ENCODE measurements at places on chromosomes 2 and 18. TPM values are rescaled to one million over a fixed set of nuclear protein-coding genes. Genes with fewer than 3 reads are reported as not detected.

The PRSS56 gene
- 0.82 TPM for total RNA-seq

The MC5R gene
- total RNA-seq, result not detected

- no peak for DNase-seq
These were observed 66.1 kb downstream of the GYPC start for GRCh38 chr2:126722081-126722480.

- DNase-seq, result no peak
These were observed 170.4 kb downstream of the C1D start for GRCh38 chr2:67892339-67892846.

DNA sequence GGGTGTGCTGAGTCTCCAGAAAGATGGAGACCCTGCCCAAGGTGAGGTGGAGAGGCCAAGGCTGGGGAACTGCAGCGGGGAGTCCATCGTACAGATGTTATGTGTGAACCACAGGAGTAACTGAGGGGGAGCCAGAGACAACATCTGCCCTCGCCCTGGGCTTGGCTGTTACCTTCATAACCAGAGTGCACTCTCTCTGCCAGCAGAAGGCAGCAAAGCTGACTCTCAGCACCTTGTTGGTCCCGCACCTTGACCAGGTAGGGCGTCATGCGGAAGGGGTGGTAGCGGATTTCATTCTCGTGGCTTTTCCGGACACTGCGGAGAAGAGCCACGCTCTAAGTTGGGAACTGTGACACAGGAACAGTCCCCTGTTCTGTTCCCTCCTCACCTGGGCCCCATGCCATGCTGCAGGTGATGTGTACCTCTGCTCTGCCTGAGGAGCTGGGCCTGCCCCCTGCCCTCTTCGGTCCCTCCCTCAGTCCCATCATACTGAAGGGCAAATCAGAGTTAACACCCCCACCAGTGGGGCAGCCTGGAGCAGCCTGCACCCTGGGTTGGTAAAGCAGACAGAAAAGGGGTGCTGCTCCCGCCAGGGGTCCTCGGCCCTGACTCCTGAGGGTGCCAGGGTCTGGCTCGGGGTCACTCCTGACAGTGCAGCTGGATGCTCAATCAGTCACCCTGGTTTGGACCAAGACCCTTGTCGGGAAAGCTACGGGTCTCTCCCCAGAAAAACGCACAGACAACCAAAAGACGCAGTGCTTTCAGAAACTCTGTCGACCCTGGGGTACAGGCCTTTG is 20.3 kb downstream of the PER2 start:
- no peak for DNase-seq

- DNase-seq, result no peak
These were observed 732.9 kb upstream of the VRK2 start for GRCh38 chr2:57313678-57314077.

DNA sequence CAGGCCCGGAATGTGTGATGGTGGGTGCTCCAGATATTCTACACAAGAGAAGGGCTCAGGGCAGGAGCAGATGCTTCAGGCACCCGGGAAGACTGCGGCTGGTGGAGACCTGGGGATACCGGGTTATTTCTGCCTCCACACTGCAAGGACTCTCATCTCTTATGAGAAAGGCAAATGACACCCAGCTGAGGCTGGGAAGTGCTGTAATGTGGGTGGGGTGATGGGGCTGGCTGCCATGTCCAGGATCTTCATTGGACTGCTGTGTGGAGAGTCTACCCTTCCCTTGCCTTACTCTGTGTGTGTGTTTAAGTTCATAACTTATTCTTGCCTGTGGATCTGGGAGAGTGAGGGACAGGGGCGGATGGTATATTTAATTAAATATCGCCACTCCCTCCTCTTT is 124.1 kb downstream of the KLHL29 start:
- no peak for DNase-seq

GRCh38 chr18:7786569-7786968 is 219.5 kb downstream of the PTPRM start:
- DNase-seq, result no peak

GRCh38 chr18:78330766-78331165 is 648.9 kb upstream of the SALL3 start:
- no peak for DNase-seq

- peak; percentile 77 for DNase-seq
These were observed 37.0 kb upstream of the TMEM18 start for GRCh38 chr2:714005-714741.

DNA sequence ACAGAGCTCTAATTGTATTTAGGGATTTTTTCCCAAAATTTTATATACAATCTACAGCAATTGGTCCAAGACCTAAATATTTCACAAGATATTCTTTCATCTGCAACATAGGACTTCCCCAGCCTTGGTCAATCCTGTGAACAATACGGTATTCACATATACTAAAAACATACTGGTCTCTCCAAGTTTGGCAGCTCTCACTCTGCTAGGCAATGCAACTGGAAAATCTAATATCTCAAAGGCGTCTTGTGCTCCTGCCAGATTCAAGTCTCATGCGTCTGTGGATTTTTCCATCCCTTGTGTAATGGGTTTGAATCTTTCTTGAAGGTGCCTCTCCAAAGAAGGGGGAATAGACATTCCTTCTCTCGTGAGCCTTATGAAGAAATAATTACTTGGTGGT is 27.4 kb upstream of the MBOAT2 start:
- DNase-seq, result peak; percentile 29

DNA sequence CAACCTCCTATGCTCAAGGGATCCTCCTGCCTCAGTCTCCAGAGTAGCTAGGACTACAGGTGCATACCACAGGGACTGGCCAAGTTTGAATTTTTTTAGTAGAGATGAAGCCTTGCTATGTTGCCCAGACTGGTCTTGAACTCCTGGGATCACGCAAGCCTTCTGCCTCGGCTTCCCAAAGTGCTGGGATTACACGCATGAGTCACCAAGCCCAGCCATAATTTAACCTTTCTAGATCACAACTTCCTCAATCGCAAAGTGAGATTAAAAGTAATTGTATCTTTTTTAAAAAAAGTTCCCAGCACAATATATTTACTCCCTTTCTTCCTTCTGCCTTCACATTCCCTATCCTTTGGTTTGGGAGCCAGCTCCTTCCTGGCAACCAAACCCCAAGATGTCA is 5.8 kb upstream of the PPP1CB start:
- DNase-seq, result no peak

DNA sequence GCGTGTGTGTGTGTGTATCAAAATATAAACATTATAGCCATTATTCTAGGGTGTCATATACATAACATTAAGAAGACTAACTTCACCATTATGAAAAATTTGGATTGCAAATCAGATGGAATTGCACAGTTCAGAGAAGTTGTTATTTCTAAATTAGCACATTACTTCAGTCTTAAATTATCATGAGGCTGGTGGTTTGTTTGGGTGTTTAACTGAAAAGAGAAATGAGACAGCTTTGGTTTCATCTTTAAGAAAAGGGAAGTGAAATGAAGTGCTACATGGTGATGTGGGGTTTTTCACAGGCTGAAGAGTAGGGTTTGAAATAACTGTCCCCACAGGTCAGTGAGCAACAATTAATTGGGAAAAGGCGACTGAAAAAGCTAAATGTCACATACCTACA is 161.2 kb upstream of the XIRP2 start:
- DNase-seq, result no peak

DNA sequence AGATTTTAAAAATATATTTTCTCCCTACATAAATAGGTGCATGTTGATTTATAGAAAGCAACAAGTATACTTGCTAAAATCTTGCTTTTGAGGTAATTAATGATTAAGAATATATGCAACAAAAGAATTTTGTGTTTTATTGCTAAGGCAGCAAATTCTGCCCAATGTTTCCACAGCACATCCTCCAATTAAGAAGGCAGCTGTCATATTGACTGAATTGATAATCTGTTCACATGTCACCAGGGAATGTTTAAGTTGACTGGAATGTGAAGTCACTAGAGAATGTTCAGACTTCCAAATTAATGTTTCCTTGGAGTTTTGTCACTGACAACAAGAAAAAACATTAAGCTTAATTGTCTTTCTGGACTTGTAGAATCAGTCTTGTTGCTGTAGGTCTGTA is 1602.7 kb upstream of the SLC39A10 start:
- DNase-seq, result no peak
